ENCODE measurements at places on chromosomes 3 and 15.

DNA sequence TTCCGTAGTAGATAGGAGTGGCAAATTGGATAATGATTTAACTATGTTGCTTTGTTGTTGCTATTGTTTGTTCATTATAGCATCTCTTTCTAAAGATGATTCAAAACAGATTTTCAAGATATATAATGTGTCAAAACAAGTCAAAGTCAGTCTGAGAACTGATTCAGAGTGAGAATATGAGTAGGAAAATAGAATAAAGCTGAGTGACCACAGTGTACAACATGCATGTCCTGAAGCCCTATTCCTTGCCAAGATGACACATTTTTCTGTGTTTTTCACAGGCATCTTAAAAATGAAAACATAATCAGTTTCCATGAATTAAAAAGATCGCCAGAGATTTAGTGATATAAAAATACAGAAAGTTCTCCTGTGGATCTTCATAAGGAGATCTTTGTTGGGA lies 57.0 kb upstream of the THRB start:
- no peak for DNase-seq

DNA sequence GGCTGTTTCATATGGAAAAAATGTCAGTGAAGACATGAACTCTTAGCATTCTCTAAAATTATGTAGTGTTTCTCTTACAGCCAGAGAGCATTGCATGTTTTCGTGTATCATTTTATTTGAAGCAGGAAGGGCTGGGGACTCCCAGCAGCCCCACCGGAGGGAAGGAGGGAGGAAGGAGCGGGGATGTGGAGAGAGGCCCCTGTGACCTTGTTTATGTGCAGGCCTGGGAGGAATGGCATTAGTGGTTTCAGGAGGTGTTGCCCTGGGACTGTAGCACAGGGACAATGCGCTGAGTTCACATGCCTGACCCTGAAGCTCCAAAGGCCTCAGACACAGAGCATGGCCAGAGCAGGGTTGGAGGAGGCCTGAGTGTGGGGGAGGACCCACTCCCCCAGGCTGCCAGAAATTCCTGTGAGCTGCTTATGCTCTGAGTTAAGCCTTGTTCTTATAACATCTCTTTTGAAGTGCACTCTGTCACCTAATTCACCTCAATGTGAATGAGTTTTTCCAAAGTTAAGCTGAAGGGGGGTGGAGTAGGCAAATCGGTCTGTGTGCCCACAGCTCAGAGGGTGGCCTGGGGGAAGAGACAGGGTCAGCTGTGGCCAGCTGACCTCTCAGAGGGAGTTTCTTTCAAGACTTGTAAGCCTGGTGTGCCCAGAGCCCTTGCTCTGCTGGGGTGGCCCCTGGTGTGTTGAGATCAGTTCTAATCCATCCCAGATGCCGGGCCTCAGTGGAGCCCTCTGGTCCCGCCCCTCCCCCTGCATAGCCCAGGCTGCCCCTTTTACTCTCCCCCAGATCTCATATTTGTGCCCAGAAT lies 3.9 kb upstream of the RNU6-1 start:
- DNase-seq = no peak

DNA sequence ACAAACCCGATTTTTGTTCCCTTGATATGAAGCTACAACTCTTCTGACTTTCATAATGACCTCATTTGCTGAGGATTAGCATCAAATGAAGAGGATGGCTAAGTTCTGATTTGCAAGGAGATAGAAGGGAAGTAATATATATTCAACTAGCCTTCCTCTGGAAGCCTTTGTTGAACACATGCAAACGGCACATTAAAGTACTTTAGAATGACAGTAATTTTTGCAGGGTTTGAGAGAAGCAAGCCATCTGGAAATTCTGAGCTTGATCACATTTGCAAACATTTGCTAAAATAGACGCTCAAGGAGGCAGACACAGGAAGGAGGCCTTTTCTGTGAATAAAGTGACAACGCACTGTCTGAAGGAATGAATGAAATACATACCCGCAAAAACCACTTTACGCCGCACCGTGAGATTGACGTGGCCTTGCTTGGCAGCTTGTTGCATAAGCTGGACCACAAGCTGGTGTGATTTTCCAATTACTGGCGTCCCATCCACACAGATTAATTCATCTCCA lies 657.2 kb downstream of the MAGI1 start:
- DNase-seq = no peak

GRCh38 chr3:127831723-127832172 lies 9.4 kb upstream of the MGLL start:
- no peak for DNase-seq

GRCh38 chr3:196927571-196928453 lies 14.5 kb downstream of the NCBP2 start:
- DNase-seq = no peak

DNA sequence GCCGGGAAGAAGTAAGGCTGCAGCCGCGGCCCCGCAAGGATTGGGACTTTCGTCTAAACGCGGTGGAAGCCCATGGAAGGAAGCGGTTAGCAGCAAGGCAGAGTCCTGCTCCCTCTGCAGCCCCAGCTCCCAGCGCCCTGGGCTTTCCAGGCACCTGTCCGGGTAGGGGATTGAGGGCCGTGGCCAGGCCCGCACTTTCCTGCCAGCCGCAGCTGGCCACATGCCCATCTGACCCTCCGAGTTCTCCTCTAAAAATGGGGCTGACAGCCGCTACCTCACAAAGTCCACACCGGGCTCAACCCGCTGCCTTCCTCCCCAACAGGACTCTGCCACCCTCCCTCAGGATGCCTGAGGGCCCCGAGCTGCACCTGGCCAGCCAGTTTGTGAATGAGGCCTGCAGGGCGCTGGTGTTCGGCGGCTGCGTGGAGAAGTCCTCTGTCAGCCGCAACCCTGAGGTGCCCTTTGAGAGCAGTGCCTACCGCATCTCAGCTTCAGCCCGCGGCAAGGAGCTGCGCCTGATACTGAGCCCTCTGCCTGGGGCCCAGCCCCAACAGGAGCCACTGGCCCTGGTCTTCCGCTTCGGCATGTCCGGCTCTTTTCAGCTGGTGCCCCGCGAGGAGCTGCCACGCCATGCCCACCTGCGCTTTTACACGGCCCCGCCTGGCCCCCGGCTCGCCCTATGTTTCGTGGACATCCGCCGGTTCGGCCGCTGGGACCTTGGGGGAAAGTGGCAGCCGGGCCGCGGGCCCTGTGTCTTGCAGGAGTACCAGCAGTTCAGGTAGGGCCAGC lies 1.9 kb downstream of the NEIL1 start:
- DNase-seq = no peak

GRCh38 chr3:99866261-99866761 lies 48.6 kb downstream of the CMSS1 start:
- DNase-seq = no peak

GRCh38 chr3:14441920-14442300 lies 39.5 kb downstream of the SLC6A6 start:
- no peak for DNase-seq

GRCh38 chr3:184018424-184018973 lies 815 bp upstream of the ABCC5 start:
- no peak for DNase-seq

DNA sequence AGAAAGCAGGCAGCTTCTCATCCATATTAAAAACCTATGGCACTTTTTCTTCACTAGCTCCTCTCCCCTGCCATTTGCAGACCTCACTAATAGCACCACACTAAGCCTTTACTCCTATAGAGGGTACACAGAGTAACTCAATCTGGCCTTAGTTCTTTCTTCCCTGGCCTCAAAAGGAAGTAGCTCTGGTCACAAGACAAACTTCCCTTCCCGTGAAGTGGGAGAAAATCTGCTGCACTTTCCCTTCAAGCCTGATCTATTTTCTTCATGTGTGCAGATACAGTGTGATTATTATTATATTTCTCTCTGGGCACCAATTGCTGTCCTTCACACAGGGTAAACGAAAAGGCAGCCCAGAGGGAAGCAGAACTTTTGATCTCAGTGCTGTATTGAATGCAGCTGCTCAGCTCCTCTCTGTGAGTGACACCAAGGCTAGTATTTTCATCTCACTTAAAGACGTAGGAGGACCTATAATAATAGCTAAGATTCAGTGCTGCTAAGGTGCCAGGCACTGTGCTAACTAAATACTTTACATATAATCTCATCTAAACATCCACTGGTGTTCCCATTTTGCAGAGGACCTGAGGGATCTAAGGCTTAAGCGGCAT lies 61.9 kb upstream of the RASGRP1 start:
- no peak for DNase-seq

DNA sequence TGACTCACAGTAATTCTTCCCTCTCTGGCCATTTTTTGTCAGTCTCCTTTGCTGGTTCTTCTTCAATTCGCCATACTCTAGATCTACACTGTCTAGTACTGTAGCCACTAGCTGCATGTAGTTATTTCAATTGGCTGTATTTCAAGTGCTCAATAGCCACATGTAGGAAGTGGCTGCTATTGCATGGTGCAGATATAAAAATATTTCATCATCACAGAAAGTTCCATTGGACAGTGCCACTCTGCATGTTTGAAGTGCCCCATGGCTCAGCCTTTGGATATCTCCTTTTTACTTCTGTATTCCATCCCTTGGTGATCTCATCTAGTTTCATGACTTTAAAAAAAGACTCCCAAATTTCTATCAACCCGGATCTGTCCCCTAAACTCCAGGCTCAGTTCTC lies 22.1 kb downstream of the PPP2R3A start:
- no peak for DNase-seq

GRCh38 chr3:190534386-190534785 lies 20.5 kb downstream of the IL1RAP start:
- DNase-seq = no peak

DNA sequence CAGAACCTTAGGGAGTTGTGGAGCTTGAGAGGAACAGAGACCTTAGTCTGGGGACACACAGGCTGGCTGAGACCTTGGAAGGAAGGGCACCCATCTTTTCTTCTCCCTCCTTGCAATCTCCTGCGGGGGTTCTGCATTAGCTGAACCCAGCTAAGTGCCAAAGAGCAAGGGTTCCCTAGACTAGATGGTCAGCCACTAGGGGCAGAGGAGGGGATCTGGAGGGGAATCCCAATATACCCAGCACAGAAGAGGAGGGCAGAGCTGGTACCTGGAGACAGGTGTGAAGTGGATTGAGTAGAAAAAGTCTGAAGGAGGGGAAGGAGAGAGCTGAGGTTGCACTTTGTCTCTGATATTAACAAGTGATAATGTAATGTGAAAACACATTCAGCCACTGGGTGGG lies 212.8 kb downstream of the ADAMTS9 start:
- no peak for DNase-seq

DNA sequence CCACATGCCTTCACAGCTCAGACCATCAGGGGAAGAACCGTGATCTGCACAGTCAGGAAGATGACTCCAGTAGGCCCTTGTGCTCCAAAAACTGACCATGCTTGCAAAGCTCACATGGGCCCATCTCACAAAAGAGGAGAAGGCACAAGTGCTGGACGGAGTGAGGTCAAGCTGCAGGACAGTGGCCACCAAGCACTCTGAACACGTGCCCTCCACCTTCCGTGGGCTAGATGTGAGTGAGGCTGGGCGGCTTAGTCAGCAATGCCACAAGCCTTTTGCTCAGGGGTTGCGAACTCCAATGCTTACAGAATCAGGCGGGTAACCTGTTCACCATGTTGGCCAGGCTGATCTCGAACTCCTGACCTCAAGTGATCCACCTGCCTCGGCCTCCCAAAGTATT lies 70.9 kb downstream of the SCN5A start:
- no peak for DNase-seq

DNA sequence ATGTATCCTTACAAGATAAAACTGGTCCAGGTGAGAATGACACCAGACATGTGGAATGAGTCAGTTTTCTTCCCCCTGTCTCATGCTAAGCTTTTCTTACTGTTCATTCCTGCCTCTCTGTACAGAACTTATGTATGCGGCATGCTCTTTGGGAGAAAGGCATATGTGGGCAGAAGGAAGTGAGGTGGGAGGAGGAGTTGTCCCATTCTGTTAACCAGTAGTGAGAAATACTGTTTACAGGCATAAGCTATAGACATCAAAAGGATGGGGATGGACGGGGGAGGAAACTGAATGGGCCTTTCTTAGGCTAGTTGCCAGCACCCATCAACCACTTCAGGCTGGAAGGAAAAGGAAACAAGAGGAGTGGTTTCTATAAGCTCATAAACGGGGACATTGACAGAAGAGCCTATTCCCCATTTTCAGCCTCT lies 143.6 kb upstream of the BHLHE40 start:
- no peak for DNase-seq

- DNase-seq = no peak
These were observed 50.4 kb upstream of the MYZAP start for GRCh38 chr15:57541271-57541670.

GRCh38 chr3:144237351-144237750 lies 265.7 kb downstream of the DIPK2A start:
- DNase-seq = no peak

GRCh38 chr3:105688821-105689220 lies 180.0 kb downstream of the CBLB start:
- DNase-seq = no peak

GRCh38 chr15:84111575-84111974 lies 124.0 kb upstream of the GOLGA6L4 start:
- DNase-seq = no peak

DNA sequence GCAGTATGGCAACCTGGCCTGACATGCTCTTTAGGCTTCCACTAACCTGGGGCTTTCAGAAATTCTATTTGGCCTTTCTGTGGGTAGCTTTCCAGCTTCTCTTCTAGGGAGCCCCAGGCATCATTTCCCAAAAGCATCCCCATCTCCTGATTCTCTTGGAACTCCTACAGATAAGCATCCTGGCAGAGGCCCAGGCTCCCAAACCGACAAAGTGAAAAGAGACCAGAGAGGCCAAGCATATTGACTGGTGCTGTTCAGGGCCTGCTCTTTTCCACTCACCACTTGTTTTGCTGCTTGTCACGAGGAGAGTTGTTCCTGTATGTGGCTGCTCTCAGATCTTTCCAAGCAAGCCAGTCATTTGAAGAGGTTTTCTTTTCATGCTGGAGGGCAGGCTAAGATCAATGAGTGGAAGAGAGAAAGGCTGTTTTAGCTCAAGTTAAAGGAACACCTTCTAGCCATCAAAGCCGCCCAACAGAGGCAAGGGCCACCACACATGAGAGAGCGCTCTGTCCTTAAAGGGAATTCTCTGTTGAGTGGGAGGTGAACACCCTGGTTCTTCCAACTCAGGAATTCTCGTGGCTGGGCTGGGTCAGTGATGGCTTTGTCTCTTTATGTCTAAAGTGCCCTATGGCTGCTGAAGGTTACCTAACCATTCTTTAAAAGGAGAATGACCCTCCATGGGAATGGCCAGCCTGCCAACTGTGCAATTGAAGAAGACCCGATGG lies 31.1 kb upstream of the NR2E3 start:
- DNase-seq = no peak

GRCh38 chr3:73874606-73875369 lies 250.0 kb upstream of the PDZRN3 start:
- no peak for DNase-seq

GRCh38 chr3:192061426-192061825 lies 600.5 kb downstream of the PYDC2 start:
- DNase-seq = no peak

- DNase-seq = no peak
These were observed 3.9 kb upstream of the SENP2 start for GRCh38 chr3:185582236-185582635.
